ENCODE measurements at places on chromosomes 2 and 18. TPM values are rescaled to one million over a fixed set of nuclear protein-coding genes. Genes with fewer than 3 reads are reported as not detected.

DNA sequence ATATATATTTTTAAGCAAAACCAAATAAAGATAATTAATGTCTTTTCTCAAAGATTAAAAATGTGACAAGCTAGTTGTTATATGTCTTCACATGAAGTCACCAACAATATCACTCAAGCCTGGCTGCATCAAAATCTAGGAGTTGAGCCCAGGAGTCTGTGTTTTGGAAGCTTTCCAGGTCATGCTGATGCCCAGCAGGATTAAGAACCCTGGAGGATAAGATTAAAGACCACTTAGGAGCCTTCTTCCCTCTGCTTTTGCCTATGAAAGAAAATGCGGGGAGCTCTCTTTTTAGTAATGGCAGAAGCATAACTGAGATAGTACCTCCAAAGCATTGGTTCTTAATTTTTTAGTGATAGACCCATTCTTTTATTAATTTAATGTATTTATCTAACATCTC lies 157.4 kb downstream of the ASXL3 start:
- DNase-seq: no peak

The MEIS1 gene
- total RNA-seq: 50.7 TPM

The VSNL1 gene
- 17.1 TPM for total RNA-seq

DNA sequence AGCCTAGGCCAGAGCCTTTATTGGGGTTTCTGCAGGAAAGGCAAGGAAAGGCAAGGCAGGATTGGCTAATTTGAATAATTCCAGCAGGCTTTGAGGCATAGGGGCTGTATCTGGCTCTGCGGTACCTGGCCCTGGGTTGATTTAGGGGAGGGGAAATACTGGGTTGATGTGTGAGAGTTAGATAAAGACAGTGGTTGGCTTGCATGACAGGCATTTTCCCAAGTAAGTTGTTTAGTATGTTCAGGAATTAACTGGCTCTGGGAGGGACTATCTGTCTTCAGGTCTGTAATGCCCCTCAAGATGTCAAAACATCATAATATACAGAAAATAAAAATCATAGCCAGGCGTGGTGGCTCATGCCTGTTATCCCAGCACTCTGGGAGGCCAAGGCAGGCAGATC lies 98.7 kb downstream of the UBR3 start:
- no peak for DNase-seq

DNA sequence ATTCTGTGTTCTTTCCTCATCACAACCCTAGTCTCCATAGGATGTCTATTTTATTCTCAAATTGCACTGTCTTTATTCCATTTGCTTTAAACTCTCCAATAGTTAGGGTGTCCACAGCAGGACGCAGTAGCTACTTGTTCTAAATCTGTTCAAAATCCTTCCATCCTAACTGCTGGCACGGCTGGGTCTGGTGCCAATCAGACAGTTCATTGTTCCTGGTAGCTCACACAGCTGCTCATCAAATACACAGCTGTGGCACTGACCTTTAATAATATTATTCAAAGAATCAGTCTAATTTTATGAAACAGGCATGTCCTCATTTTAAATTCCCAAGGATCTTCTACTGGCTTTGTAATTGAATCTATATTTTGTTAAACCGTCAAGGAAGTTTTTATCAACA lies 59.7 kb upstream of the TMEFF2 start:
- no peak for DNase-seq

DNA sequence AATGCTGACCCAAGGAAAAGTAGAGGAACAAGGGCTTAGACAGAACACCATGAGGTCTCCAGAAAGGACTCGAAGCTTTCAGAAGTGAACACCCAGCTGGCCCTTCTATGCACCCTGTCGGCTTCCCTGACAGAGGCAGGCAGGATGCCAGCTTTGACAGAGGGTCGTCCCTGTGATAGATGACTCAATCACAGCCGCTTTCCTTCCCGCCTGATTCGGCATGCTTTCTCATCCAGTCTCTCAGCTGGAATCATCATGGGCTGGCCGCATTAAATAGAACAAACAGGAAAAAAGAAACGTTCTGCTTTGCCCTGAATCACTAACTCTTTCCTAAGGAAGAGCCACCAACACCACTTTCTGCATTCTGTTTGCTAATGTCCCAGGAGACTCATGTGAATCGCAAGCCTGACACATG lies 140.3 kb upstream of the RAB12 start:
- DNase-seq: no peak
